ENCODE measurements at places on chromosomes 2 and 18.

DNA sequence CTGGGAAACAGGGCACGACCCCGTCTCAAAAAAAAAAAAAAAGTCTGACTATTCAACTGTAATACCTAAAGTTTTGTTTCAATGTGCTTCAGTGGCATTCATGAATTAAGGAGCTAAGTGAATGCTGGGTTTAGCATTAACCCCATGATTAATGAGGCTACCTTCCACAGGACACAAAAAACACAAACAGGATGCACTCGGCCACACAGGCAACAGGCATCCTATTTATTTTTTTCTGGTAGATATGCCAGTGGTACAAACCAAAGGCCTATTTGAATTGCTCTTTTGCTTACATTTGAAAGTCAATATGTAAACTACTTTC is 48.3 kb downstream of the CDH2 start:
- no peak for DNase-seq

DNA sequence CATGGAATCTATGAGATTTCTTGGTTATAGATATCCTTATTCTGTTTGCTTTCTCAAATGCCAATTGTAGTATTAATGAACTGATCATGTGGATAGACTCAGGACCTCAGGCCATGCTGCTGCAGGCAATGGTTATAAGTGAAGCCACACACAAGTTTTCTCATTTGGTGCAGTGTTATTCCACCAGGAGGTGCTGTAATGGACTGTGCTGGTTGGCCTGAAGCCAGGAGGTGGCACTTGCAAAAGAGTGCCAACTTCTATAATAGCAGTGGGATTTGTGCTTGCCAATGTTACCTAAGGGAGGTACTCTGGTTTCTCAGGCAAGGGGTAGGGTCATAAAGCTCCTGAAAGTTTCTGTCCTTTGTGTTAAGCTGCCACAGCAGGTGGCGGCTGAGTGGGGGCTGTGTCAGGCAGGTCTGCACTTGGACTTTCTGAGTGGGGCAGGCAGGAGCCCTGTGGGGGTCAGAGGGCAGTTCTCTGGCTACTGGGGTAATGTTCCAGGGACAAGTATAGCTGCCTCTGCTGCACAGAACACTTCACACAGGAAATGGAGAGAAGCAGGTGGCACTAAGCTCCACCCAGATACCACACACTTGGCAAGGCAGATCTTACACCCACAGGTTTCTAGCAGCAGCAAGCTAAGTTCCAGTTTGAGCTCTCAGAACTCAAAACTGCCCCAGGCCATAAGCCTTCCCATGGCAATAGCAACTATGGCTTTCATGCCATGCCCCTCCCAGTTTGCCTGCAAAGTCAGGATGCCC is 352.6 kb upstream of the CWC22 start:
- peak; percentile 47 for DNase-seq

DNA sequence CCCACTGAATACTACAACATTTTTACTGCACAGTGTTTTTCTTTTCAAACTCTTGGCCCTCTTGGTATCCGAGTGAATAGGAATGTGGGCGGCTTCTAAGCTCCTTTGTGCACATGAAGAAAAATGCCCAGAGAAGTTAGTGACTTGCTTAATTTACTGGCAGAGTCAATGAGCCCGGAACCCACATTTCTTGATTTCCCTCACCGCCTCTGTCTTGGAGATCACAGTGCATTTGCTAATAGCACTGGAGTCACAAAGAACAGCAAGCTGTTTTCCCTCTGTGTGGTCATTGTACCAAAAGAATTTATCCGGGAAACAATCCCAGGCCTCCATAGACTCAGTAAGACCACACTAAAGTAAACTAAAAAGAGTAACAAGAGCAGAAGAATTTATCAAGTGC is 18.9 kb downstream of the STON1 start:
- DNase-seq = no peak

GRCh38 chr2:27162151-27163121 is 13.6 kb downstream of the TCF23 start:
- no peak for DNase-seq

GRCh38 chr2:217988014-217988839 is 14.6 kb downstream of the TNS1 start:
- peak; percentile 86 for DNase-seq

DNA sequence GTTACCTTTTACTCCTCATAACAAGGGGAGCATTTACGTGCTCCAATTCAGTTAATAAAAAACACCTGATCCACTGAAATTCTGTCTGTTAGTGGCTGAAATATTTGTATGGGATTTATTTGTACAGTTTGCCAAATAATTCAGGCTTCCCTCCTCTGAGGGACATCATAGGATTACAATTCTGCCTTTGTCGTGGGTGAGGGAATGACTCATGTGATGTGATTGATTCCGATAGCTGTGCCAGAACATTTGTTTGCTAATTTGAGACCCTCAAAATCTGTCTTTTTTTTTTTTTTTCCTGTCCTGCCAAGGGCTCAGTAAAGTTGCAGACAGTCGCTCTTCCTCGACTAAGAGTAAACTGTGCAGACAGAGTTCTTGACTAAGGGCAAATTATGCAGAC is 612.6 kb upstream of the CDH2 start:
- DNase-seq = no peak

GRCh38 chr18:518081-518480 is 17.6 kb upstream of the COLEC12 start:
- no peak for DNase-seq

GRCh38 chr18:63506336-63506646 is 29.5 kb downstream of the SERPINB5 start:
- no peak for DNase-seq

DNA sequence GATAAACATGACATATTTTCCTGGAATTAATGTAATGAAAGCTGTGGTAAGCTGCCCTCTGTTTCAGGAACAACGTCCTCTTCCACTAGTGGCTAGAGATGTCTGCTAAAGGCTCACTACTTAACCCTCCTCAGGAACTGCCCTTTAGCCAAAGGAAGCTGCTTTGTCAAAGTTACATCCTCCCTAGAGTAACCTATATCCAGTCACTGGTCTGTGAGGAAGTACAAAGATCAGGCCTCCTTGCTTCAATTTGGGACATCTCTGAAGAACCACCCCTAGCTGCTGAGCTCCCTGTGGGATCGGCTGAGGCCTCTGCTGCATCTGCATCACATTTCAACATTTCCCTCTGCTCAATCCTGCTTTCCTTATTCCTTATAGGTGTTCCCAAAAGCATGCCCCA is 107.8 kb downstream of the PRELID3A start:
- no peak for DNase-seq

GRCh38 chr18:73509460-73509859 is 638.2 kb downstream of the FBXO15 start:
- no peak for DNase-seq

GRCh38 chr2:178529194-178529593 is 48.9 kb downstream of the PLEKHA3 start:
- no peak for DNase-seq

DNA sequence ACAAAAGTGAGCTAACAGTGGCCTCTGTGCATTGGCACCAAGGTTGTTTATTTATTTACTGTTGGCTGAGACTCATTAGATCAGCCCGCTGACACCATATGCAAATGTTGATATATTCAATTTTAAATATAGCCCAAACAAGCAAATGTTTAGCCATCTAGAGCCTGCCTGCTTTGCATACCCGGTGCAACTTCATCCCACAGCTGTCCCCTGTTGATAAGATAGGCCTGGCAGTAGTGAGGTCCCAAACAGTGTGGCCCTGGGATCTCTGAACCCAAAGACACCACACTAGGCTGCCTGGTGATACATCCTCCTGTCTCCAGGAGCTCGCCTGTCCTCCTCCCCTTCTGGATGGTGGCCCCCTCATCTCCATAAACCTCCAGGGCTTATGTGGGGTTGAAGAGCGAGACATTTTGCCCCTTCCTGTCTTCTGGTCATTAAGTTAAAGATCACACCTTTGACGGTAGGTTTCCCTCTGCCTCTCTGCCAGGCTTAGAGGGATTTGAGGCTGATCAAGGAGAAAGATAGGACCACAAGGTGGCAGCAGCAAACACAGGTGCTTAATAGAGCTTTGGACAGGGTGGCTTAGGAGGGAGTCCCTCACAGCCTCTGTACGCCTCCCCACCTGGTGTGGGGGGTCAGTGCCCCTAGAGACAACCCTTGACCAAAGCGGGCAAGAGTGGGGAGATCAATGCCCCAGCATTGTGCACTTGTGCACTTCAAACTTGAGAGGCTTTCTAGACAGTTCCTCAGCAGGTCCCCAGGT is 23.7 kb upstream of the MYO5B start:
- DNase-seq = peak; percentile 56

DNA sequence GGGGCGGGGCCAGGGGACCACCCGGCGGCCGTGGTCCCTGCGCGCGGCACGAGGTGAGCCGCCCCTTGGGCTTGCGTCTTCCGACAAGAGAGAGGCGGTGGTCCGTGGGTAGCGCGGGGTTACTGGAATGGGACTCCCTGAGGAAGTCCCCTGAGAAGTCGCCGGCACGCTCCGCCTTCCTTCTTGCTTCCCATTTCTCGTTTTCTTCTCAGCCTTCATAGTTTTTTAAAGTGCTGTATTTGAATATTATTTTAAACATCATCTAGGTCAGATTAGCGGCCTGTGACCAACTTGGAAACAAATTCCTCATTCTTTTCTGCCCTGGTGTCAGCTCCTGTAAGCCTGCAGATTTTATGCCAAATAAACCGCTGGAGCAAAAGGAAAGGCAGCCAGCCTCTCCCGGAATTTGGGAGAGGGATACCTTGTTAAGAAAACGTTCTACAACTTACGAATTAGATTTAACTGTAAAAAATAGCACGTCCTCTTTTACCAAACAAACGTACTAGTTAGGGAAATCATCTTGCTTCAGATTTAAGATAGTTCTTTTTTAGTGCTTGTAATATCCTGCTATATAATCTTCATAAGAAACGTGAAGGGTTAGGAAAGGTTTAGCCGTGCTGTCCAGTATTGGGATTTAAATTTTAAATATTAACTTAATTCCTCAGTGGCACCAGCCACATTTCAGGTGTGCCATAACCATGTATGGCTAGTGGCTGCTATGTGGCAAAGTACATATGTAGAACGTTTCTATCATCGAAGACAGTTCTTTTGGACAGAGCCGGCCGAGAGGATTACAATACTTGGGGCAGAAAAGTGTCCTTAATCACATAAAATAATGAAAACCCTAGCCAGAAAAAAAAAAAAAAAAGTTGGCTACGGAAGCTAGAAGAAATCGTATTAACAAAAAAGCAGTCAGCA is 628 bp upstream of the PTPN2 start:
- no peak for DNase-seq

DNA sequence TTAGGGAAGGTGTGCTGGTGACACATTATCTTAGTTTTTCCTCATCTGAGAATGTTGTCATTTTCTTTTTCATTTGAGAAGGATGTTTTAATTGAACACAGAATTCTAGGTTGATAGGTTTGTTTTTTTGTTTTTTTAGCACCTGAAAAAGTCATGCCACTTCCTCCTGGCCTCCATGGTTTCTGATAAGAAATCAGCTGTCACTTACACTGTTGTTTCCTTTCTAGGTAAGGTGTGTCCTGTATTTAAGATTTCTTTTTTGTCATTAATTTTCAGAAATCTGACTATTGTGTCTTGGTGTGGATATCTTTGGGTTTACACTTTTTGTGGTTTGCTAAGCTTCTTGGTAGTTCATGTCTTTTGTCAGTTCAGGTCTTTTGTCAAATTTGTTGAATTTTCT is 99.3 kb downstream of the ROCK1 start:
- no peak for DNase-seq

DNA sequence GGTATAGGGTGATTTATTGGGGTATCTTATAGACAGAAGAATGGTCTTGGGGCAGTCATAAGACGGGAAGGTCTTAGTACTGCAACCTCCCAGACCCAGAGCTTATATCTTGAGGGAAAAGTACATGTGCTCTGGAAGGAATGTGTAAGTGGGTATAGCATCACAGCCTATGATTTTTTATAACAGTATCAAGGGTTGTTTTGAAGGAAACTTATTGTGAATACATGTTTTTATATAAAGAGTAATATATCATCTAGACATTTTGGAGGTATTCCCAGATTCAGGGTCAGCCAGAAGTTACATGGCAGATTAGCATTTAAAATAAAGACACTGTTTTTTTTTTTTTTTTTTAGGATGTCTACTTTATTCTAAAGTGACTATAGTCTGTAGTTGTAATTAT is 47.6 kb upstream of the STON1 start:
- DNase-seq = no peak

GRCh38 chr2:62197011-62197924 is 1.4 kb downstream of the B3GNT2 start:
- peak; percentile 62 for DNase-seq

DNA sequence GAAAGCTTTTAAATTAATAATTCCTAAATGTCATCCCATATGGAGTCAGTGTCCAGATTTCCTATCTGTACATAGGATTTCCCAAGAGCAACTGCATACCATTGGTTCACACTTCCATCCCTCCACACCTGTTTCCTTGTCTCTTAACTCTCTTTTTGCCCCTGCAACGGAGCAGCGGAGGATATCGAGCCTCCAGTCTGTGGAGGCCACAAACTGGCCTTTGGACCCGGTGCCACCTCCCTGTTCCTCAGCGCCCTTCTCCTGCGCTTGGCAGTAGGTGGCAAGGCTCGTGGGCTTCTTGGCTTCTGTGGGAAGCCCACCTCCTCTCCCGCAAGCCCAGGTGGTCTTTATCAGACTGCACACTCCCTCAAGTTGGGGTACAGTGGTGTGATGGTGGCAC is 23.8 kb upstream of the STK25 start:
- no peak for DNase-seq

- no peak for DNase-seq
These were observed 83.2 kb downstream of the CTIF start for GRCh38 chr18:48621815-48622555.

- DNase-seq = no peak
These were observed 44.8 kb downstream of the CDH2 start for GRCh38 chr18:28132084-28132483.

- no peak for DNase-seq
These were observed 390.3 kb downstream of the NRXN1 start for GRCh38 chr2:50641633-50642032.

- no peak for DNase-seq
These were observed 74.7 kb upstream of the MGAT4A start for GRCh38 chr2:98805412-98806171.

DNA sequence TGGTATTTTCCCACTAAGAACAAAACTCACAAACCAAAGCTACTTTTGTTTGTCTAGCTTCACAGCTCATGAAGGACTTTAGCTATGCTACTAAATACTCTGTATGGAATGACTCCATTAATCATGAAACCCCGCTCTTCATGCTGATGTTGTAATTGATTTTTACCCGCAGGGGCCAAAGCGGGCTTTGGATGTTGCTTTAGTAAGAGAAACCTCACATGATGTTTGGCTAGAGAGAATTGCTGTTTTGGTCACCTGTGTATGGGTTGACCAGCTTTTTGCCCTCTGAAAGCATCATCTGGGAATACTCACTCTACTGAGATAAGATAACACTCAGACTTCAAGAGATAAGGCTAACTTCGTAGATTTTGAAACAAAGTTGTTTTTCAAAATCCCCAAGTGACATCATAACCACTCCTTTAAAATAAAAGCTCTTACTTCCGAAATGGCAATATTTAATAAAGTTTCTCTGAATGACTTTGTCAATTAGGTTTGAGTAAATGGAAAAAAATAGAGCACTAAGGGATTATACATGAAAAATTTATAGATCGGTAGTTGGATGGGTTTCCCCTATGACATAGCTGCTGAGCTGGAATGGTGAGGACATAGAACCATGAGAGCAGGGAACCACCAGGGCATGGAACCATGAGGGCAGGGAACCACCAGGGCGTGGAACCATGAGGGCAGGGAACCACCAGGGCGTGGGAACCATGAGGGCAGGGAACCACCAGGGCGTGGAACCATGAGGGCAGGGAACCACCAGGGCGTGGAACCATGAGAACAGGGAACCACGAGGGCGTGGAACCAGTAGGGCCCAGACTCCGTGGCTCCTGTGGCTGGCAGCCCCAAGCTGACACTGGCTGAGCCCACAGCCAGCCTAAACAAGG is 31.9 kb downstream of the ACKR3 start:
- DNase-seq = no peak

Measured in transverse colon (tissue), 4 donors.